ENCODE measurements at places on chromosomes 3 and 15.

GRCh38 chr3:174973465-174973864 is 114.3 kb downstream of the NAALADL2 start:
- DNase-seq, result no peak

- no peak for DNase-seq
Measured at GRCh38 chr15:100807028-100807427, 72.6 kb upstream of the ALDH1A3 start.

DNA sequence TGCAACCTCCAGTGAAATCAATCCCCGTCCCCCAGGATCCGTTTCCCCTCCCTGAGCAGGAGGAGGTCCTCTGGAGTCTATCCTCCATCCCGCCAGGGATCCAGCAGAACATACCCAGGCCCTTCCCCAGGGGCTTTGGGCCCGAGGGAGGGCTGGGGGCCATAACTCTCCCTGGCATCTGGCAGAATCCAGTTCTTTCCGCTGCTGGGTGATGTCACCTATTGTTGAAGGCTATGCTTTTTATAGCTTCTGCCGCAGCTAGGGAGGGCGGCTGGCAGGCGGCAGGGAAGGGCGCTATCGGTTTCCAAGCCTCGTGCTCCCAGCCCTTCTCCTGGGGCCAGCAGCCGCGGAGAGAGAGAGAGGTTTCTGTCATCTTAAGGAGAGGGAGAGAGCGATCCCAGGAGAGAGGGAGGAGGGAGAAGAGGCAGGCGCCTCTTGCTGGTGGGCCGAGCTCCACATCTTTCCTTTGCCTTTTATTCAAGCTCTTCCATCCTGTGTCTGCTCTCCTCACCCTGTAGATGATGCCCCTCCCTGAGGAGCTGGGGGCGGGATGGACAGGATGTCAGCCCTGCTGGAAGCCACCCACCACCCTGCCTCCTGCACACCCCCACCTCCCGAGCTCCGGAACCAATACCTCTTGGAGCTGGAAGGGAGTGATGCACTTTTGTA is 120.1 kb downstream of the ANP32A start:
- peak; percentile 91 for DNase-seq

DNA sequence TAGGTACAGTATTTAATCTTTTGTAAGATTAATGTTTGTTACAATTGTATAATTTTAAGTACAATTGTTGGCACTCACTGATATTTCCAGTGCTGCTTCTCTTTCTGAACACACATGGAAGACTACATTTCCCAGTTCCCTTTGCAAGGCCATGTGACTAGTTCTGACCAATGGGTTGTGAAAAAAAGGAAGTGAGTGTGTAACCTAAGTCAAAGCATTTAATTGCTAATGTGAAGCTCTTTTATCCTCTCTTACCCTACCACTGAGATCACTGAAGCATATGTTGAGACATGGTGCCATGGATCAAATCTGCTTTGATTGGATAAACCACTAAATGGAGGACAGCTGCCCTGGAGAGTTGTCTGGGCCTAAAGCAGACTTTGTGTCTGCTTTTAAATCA is 83.9 kb upstream of the PLXND1 start:
- peak; percentile 88 for DNase-seq

- DNase-seq, result peak; percentile 49
Measured at GRCh38 chr3:141279077-141279967, 47.7 kb downstream of the PXYLP1 start.

DNA sequence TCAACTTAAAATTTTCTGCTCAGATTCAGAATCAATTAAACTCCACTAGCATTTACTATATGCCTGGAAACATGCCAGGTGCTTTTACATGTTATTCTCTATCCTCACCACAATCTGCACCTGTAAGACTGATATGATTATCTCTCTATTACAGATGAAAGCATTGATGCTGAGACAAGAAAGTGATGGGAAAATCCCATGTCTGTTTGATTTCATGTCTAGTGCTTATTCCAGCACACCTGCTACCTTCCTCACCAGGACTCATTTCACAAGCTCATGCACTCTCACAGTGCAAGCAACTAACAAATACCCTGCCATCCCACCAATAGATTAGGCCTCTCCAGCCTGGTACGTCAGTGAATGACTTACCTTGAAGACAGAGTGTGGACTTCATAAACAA is 25.0 kb upstream of the BCL6 start:
- DNase-seq, result no peak

DNA sequence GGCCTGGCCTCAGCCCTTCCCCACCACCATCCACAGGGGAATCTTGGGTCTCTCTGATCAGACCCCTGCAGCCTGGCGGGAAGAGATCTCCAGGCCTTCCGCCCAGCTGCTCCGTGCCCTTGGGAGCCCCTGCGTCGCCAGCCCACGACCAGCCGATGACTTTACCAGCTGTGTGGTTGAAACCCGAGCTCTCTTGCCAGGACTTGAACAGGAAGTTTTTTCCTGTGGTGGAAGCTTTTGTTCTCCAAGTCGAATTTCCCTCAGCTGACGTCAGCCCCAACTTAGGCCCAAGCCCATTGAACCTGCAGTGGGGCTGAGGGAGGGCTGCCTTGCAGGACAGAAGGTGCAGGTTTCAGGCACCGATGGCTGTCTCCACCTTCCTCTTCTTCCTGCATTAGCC is 51.7 kb upstream of the SMAD3 start:
- DNase-seq, result peak; percentile 49

- peak; percentile 46 for DNase-seq
Measured at GRCh38 chr3:71006810-71007785, 576.4 kb downstream of the FOXP1 start.

- no peak for DNase-seq
Measured at GRCh38 chr3:148265841-148266240, 431.9 kb upstream of the AGTR1 start.

GRCh38 chr3:119729996-119730395 is 27.2 kb downstream of the CFAP91 start:
- no peak for DNase-seq

GRCh38 chr3:28777806-28778475 is 429.3 kb upstream of the AZI2 start:
- DNase-seq, result no peak

DNA sequence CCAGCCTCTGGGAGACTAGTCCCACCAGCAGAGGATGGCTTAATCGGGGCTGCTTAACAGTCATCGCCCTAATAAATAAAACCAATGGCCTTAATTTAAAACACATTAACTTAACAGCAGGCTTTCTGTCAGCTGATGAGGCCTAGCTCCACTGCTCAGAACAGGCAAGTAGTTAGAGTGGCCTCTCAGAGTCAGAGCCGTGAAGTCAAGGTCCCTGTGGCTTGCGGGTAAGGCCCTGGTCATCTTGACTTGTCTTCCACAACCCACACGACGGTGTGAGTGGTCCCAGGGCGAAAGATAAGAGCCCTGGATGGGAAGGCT is 11.8 kb downstream of the XXYLT1 start:
- peak; percentile 74 for DNase-seq

- no peak for DNase-seq
Measured at GRCh38 chr3:106299300-106300098, 430.7 kb upstream of the CBLB start.

- no peak for DNase-seq
Measured at GRCh38 chr3:150094150-150094933, 123.6 kb upstream of the PFN2 start.

GRCh38 chr3:66795365-66795764 is 202.7 kb upstream of the KBTBD8 start:
- no peak for DNase-seq

- DNase-seq, result peak; percentile 27
Measured at GRCh38 chr3:149180057-149180573, 41.5 kb downstream of the CP start.

- no peak for DNase-seq
Measured at GRCh38 chr3:183591881-183592521, 36.5 kb upstream of the KLHL6 start.

- no peak for DNase-seq
Measured at GRCh38 chr3:12766541-12766940, 7.5 kb upstream of the TMEM40 start.

- no peak for DNase-seq
Measured at GRCh38 chr3:103968751-103969150, 1398.0 kb upstream of the ALCAM start.
